ENCODE measurements at places on chromosomes 11 and 22.

DNA sequence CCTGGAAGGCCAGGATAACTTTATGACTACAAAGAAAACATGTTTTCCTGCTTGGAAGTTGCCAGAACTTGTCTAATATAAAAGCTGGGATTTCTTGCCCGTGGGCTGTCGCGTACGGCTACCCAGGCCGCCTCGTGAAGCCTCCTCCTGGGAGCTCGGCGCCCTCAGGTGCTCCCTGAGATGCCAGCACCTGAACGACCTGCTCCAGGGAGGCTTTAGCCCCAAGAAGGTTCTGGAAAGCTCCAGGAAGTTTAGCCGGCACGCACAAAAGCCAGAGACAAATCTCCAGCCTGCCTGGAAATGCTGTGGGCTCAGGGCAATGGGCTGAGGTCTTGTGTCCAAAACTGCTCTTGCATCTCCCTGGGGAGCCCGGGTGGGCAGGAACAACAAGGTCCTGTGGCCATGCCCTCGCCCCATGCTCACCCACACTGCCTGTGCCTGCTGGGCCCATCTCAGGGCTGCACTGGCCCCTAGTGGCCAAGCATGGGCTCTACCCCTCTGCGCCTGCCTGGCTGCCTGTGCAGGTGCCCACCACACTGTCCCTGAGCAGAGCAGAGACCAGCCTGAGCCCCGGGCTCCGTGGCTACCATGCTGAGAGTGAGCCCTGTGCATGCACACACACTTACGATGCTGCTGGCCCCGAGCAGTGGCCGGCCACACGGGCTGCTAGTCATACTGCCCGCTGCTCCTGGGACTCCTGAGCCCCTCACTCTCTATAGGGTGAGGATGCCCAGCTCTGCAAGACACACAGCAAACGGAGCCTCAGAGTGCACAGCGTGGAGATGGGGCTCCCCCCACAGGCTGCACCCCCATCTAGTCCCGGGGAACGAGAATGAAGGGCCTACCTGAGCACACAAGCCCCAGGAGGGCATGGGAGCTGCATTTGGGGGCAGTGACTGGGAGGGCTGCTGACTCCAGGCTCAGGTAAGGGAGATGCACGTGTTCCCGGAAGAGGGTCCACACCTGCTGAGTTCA, 4.9 kb upstream of the CELSR1 start:
- peak; percentile 74 for DNase-seq

GRCh38 chr22:29584975-29585374, 4.1 kb upstream of the NIPSNAP1 start:
- DNase-seq: no peak

GRCh38 chr11:47067401-47067800, 109.3 kb downstream of the ARFGAP2 start:
- no peak for DNase-seq

DNA sequence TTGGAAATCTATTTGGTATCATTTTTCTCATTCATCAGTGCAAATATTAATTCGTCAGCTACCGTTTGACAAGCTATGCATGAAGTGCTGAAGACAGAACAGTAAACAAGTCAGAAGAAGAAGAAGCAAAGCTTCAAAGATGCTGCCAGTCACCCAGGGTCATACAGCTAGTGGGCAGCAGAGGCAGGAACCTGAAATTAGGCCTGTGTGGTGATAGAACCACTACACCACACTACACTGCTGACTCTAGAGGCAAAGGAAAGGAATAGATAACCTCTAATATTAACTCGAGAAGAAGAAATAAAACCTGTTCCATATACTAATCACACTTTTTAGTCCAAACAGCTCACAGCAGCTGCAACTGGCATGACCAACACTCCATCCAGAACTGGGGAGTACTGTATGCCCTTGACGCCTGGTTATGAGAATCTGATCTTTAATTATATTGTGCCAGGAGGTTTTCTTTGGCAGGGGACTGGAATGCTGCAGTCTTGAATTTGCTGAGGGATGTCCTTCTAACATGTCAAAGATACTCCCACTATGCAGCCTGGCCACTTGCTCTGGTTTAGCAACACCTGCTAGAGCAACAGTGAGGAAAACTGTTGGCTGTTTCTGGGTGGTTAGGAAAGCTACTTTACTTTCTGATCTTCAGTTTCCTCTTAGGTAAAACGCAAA, 73.0 kb downstream of the PAK1 start:
- DNase-seq: no peak

- DNase-seq: no peak
Measured at GRCh38 chr22:25582946-25583345, 18.5 kb downstream of the GRK3 start.

GRCh38 chr11:133825666-133826065, 19.6 kb downstream of the SPATA19 start:
- no peak for DNase-seq

DNA sequence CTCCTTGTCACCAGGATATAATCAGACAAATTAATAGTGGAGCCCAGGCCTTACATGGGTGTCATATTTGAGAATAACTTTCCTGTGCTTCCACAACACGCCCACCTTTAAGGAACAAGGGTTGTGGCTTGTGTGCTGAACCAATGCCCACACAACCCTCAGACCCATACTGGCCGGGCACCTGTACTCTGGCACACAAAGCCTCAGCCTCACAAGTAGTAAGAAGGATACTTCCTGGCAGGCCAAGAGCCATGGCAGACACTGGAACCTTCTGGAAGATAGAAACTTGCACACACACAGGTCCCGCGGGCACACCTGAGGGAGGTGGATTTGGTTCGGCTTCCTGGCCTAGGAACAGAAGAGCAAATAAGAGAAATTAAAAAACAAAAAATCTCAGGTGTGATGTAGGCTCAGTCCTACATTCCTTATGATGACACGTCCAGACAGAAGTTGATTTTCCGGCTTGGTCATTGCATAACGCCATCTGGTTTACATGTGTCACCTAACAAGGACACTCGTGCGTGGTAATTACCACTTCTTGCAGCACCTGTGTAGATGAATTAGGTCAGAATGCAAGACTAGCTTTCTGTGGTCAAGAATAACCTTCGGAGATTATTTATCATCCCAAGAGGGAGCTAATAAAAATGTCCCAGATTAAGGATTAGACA, 5.8 kb upstream of the BRD1 start:
- DNase-seq: no peak

GRCh38 chr11:31414338-31414737, 44.7 kb downstream of the DNAJC24 start:
- no peak for DNase-seq

GRCh38 chr11:11553573-11553972, 68.2 kb downstream of the GALNT18 start:
- DNase-seq: peak; percentile 42

GRCh38 chr22:49961601-49962011, 1.0 kb downstream of the PIM3 start:
- peak; percentile 31 for DNase-seq

DNA sequence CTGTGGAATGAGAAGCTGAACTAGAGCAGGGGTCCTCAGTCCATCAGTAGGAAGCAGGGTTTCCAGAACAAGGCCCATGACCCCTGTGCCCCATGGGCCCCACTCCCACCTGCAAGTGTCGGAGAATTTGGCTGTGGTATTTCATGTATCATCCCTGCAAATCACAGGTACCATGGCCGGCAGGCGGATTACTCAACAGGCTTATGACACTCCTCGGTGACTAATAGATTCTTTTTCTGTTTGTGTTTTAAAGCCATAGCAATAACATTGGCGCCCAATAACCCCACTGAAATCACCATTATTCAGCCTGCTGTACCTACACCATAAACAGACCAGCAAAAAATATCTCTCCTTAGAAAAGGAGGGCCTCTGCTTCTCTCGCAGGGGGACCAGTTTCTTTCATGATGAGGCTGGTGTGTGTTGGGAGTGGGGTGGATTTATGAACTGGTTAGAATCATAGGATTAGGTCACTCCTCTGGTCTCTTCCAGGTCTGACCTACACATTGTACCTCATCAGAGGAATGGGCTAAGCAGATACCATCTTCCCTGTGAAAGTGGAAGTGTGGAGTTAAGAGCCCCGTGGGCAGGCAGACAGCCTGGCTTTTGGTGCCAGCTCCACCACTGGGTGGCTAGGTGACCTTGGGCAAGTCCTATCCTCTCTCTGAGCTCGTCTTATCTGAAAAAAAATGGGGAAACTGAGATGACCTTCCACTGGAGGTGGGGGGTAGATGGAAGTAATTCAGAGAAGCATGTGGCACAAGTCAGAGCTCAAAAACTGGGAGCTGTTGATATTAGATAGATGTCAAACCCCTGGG, 60.2 kb upstream of the WNT11 start:
- DNase-seq: peak; percentile 13

DNA sequence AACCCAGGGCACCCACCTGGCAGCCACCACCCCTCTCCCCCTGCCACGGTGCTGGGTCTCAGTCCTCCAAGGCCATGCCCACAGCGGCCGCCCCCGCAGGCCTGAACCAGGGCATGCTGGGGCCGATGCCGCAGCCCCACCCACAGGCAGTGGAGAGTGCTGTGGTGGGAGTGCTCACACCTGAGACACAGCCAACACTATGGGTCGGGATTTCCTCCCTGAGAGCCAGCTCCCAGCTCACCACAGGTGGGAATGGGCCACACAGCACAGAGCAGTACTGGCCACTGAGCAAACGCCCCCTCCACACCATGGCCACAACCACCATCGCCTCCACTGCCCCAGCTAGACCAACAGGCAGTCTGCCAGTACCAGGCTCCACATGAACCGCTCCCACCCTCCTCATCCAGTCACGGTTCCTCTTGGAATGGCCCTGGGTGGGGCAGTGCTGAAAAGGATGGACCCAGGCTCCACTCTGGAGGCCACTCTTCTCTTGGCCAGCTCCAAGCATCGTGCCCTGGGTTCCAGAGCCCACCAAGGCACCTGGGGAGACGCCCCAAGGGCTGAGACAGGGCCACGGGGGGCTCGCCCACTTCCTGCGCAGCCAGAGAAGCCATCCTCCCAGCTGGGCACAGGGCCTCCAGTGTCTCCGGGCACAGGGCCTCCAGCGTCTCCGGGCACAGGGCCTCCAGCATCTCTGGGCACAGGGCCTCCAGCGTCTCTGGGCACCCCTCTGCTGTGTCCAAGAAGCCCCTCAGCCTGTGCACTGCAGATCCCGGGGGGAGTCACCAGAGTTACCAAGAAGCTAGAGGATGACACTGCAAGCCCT, 14.2 kb downstream of the MOB2 start:
- DNase-seq: no peak

- DNase-seq: no peak
Measured at GRCh38 chr11:68896171-68896959, 7.3 kb downstream of the MRPL21 start.

- DNase-seq: no peak
Measured at GRCh38 chr22:25066861-25067435, 114.4 kb downstream of the KIAA1671 start.

GRCh38 chr11:9739123-9739900, 75.4 kb downstream of the SWAP70 start:
- DNase-seq: peak; percentile 68

- no peak for DNase-seq
Measured at GRCh38 chr11:7871056-7871455, 60.0 kb downstream of the OR10A6 start.

- no peak for DNase-seq
Measured at GRCh38 chr22:29726106-29726505, 6.3 kb downstream of the CABP7 start.

DNA sequence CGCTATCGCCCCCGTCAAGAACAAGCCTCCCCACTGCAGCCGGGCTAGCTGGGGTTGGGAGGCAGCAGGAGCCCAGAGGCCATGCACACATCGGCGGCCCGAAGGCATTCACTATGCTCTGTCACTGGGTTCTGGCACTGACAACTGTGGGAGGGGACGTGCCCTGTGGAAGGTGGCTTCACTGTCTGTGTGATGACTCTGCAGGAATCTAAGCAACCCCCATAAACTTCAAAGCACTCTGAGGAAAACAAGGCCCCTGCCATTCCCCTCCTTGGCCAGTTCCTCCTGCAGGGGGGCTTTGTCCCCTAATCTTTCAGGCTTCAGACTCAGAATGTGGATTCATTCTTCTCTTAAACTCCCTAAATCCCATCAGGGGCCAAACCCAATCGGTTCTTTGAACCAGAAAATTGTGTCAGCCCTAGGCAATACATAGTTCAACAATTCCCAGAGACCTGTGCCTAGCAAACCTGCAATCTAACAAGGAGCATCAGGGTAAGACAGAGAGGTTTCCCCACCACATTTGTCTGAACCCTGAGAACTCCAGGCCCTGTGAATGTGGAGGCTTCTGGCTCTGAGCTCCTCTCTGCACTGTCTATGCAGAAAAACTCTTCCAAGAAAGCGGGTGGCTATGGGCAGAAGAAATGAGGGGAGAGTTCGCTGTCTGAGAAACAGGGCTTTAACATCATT, 1477.2 kb downstream of the TBC1D22A start:
- no peak for DNase-seq

DNA sequence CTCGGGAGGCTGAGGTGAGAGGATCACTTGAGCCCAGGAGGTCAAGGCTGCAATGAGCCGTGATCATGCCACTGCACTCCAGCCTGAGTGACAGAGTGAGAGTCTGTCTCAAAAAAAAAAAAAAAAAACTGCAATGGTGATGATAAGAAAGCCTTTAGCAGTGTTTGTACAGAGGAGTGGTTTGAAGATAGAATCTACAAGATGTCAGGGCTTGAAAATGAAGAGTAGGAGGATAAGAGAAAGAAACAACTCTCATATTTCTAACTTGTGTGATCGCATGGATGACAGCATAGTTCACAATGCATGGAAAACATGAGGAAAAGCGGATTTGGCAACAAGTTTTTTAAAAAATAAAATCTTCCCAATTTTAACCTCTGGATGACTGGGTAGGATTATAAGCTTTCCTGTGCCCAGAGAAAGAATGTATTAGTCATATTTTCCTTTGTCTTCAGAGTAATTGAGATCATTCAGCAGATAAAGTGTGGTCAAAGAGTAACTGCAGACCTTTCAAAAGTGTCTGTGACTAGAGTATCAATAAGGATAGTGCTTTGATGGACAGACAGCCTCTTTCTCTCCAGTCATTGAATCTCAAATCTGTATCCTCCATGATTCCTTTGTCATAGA, 328.1 kb downstream of the CASP12 start:
- no peak for DNase-seq

DNA sequence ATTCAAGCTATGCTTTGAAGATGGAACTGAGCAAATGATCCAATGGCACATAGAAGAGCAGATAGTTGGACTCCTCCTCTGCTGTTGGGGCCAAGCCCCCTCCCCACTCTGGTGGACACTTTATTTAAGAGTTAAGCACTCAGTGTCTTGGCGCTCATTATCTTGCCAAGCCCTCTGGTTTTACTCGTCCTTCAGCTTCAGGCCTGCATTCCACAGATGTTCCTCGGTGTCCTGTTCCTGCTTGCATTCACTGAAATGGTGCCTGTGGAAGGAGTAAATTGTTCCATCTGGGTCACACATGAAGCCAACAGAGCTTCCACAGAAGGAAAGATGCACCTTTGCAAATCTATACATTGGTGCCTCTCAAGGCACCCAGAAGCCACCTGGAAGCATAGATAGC, 26.1 kb downstream of the MAML2 start:
- DNase-seq: no peak

DNA sequence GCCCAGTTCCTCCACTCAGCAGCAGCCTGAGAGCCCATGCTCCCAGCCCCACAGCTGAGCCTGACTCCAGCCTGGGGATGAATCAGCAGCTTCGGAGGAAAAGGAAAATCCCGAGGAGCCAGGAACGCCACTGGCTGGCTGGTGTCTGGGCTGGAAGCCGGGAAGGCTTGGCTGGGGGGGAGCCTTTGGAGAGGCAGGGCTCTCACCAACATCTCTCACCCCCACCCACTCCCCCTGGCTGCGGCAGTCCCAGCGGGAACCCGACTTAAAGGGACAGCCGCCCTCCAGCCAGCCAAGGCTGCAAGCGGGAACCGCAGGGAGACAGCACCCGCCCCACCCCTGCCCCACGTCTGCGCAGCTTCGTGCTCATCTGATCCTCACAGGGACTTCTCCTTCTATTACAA, 28.4 kb downstream of the KIAA0930 start:
- peak; percentile 49 for DNase-seq

- DNase-seq: peak; percentile 93
Measured at GRCh38 chr11:65386307-65387140, at the start of gene FRMD8. Gene FRMD8, plus strand, starts transcription at chr11:65386637. Its CDS starts 400 bp downstream, at chr11:65387037.
